ENCODE measurements at places on chromosomes 3 and 15.

DNA sequence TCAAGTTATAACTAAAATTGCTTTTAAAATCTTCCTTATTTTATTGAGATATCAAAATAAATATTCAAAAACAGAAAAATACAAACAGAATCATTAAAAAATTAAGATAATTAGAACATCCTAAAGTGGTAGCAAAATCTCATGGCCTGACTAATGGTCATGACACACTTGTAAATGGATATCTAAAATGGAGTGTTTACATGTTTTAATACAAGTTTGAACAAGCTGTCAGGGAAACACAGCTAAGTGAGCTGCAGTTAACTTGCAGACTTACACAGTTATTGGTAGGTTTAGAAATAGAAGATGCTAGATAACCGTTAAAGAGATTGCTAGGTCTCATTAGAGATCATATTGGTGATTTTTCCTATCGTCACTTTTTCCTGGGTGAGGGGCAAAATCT is 242.3 kb downstream of the LPP start:
- DNase-seq, result no peak

- peak; percentile 21 for DNase-seq
These were observed 31.7 kb downstream of the SPINK8 start for GRCh38 chr3:48301800-48302166.

DNA sequence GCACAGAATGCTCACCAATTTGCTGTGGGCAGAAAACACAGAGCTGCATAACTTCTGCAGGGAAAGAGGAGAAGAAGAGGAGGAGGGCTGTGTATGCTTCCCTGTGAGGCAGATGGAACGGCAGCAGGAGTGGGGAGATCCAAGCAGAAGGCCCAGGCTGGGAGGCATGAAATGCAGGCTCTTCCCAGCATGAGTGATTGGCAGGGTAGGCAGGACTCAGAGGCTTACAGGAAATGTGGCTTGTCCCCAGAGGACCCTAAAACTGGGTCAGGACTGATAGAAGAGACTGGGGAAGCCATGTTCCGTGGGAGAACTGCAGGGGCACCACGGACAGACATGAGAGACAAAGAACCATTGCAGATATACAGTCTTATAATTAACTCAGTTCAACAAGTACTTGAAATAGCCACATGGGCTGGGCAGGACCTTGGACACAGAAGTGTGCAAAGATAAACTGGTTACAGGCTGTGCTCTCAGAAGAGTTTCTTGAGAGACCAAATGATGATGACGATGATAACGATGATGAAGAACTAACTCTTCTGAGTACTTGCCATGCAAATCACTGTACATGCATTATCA is 286.9 kb downstream of the EPHB1 start:
- no peak for DNase-seq

DNA sequence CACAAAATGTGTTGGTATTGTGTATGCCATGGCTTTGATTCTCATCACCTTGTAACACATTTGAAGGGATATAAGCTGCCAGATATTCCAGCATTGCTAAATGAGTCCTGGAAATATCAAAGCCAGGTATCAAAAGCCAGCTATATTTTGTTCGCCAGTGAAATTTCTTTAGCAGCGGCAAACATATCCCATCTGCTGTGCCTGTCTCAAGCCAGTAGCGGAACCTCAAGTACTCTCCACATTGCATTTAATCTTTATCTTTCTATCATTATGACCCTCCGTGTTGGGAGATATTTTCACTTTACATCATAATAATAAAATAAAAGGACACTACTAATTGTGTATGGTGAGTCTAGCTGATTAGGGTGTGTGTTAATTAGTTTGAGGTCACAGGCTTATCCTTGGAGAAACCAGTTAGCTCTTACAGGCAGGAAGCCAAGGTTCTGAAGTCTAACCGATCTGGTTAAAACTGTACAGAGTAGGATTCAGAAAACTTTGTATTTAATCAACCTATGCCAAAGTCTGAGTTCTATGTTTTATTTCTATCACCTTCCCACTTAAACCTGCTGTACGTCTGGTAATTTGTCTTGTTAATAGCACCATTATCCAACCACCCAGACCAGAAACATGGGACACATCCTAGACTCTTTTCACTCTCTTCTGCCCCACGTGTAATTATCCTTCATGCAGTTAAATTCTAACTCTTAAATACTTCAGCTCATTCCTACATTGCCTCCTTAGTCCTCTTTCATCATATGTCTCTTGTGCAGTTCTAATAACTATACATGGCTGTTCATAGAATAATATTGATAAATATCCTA is 14.5 kb downstream of the TIPARP start:
- DNase-seq, result no peak

GRCh38 chr3:99532246-99532645 is 106.1 kb upstream of the COL8A1 start:
- peak; percentile 72 for DNase-seq

DNA sequence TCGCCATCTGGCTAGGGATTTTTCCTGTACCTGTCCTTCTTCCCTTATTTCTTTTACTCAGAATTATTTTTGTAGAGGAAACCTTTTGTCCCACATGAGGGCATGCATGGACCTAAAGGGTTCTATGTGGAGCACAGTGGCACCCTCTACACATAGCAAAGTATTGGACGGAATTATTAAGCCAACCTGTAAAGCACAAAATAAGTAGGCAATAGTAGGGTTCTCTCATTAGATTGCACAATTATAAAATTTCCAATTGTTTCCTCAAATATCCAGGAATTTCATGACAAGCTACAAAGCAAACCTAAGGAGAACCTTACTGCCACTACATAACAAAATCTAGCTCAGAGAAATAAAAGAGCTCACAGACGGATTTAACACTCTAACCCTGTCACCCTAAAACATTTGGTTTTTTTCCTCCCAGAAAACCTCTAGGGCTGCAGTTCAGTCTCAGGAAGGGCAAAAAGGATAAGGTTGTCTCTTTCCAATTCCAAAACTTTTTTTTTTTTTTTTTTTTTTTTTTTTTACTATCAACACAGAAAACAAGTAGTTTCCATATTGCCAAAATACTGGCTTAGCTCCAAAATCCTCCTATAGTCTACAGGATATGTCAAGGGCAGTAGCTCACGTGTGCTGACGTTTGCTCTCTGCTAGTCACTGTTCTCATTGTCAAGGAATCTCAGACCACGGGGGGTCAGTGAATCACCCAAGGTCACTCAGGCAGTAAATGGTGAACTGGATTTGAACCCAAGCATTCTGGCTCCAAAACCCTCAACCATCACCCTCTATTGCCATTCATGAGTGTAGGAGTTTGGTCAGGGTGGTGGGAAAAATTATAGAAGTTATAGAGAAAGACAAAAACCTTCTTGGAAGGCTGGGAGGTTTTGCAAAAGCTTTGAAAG is 52.3 kb downstream of the NCEH1 start:
- peak; percentile 68 for DNase-seq

- DNase-seq, result no peak
These were observed 192.4 kb downstream of the FHIT start for GRCh38 chr3:61058836-61059235.

DNA sequence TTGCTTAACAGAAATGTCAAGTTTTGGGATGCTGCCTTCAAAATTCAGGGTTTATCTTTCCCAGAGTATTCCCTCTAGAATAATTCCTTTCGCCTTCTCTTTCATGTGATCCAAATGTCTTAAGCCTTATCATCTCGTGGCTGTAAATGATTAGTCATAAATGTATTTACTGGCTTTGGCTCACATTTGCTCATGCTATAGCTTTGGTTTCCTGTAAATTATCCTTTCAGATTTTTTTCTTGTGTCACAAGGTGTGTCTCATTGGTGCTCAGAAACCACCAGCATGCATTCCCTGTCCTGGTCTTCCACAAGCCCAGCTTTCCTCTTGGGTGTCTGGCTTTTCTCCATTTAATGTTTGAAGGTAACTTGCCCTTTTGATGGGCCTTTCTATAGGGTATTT is 692.7 kb upstream of the ALCAM start:
- DNase-seq, result no peak

DNA sequence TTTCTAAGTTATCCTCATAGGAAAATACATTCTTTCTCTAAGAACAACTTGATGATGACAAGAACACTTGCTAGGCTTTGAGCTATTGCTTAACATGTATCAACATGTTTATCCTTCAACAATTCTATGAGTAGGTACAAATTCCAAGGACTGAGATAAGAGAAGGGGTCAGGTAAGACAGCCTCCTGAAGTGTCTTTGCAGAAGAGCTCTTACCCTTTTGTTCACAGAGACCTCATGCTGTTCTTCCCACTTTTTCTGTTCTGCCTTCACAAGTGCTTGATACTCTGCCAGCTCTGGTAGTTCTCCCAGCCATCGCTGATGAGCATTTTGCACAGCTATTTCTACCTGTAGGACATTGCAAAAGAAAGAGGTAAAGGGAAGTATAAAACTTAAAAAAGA is 50.9 kb downstream of the CEP152 start:
- DNase-seq, result no peak

DNA sequence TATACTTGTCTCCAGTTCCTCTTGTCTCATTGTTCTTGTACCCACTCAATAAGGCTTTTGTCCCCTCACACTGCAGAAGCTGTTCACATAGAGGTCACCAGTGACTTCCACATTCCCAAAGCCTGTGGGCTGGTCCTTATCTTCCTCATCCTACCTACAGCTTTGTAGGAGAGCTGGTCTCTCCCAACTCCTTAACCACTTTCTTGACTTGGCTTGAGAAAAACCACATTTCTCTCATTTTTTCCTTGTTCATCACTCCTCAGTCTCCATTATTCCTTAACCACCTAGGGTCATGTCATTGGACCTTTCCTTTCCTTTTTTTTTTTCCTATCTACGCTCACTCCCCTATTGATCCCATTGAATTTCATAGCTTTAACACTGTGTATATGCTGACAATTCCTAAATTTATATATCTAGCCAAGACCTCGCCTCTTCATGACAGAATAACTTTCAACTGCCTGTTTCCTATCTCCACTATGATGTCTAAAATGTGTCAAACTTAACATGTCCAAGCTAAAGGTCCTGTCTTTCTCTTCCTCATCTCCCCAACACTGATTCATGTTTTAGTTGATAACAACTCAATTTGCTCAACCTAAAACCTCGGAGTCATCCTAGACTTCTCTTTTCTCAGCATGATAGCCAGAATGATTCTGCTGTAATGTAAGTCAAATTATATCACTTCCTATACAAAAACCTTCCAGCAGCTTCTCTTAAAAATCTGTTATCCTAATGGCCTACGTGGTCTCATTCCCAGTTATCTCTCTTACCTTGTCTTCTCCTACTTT is 49.5 kb downstream of the CEP63 start:
- DNase-seq, result no peak

DNA sequence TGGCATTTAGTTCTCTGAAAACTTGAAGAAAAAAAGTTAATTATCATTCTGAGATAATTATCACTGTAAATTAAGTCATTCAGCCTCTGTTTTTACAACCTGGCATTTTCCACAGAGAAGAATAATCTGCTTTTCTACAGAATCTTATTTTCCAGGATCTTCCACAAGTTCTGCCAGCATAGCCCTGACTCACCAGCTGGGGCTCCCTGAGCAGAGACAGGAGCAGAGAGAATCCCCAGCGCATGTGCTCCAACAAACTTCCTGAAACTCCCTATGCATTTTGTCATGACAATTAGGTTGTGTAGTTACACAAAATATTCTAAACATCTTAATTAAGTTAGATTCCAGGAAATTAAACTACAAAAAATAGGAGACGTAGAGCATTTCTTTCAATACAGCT is 32.1 kb upstream of the TMEM207 start:
- DNase-seq, result peak; percentile 13

- DNase-seq, result no peak
These were observed 72.9 kb downstream of the OCA2 start for GRCh38 chr15:28026221-28026620.

- DNase-seq, result no peak
These were observed 466.5 kb upstream of the BCHE start for GRCh38 chr3:166303681-166304080.

DNA sequence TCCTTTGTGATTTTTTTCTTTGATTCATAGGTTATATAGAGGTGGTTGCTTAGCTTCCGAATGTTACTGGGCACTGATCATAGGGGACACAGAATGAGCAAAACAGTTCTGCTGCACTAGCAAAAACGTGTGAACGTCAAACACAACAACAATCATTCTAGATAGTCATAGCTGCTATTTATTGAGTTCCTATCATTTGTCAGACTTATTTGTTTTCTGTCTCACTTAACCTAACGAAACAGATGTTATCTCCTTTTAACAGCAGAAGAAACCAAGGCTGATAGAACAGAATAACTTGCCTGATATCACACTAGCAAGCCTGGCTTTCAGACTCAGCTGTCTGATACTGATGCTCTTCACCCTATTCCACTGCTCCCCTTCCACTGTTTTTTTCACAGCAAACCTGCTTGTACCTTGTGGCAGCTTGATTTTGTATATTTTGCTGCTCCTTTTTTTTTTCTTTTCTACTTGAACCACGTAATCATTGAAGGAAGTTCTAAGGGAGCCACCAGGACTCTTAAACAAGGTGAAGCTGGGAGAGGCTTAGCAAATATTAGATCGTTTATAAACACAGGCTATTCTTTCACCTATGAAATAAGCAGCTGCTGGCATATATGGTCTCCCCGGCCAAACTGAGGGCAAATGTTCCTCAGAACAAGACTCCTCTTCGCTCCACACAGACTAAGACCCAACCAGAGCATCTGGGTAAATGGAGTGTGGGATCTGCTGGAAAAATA is 78.8 kb downstream of the MCF2L2 start:
- DNase-seq, result no peak

DNA sequence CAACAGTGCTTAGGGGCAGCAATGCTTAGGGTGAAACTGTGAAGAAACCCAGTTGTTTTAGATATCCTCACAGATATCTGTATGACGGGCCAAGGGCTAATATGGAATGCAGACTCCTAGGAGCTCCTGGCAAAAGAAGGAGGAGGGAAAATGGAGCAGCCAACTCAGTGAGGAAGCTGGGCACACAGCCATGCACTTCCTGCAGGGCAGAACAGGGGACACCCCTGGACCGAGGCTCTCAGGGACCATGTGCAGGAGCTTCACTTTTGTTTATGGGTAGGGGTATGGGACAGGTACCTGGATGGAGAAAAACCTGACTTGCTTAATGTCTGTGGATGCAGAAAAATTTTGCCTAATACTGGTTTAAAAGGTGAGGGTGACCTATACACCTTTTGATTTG is 20.2 kb downstream of the NIPA1 start:
- DNase-seq, result no peak

DNA sequence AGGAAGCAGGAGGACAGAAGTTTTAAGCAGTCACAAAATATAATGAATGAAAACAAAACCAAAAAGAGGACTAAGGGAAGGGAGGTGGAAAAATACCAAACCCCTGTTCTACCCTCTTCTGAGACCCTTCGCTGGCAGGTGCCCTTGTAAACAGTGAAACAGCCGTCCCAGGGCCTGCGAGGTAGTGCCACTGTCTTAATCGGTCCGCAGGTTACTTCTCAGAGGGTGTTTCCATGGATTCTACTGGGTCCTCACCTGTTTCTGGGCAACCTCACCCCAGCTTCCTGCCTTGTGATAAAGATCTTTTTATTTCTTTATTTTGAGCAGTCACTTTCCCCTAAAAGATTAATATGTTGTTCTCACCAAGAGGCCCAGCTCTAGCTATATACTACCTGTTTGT is 65.3 kb downstream of the SLC30A4 start:
- no peak for DNase-seq
